ENCODE measurements at places on chromosomes 7 and 10. TPM values are rescaled to one million over a fixed set of nuclear protein-coding genes. Genes with fewer than 3 reads are reported as not detected.

GRCh38 chr7:78690174-78690573 lies 763.3 kb downstream of the MAGI2 start:
- H3K36me3 ChIP-seq = no peaks in the 10 kb centered on the region
- H3K27me3 ChIP-seq = no peaks in the 10 kb centered on the region
- no peak overlapping the region for H3K27ac ChIP-seq
- DNase-seq = no peak
- H3K4me3 ChIP-seq = no peak overlapping the region

CADPS2 gene
- not detected for total RNA-seq

PDK4 gene
- total RNA-seq = 1.2 TPM

DNA sequence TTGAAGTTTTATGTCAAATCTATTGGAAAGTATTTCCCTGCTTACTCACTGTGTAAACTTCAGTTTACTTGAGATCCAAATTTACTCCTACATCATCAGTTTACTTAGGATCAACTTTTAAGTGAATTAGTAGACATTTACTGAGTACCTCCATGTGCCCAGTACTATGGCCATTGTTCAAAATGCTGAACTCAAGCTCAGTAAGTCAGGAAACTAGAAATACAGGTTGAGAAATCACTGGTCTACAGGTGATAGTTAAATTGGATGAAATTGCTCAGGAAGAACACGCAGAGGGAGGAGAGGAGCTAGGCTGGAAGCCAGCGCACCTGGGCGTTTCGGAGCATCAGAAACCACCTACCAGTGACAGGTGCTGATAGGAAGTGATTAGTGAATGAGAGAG lies 25.5 kb upstream of the EBLN1 start:
- H3K4me1 ChIP-seq = peaks cover 16% of the 10 kb centered on the region
- DNase-seq = no peak
- peaks cover 2% of the 10 kb centered on the region for H3K27me3 ChIP-seq

- no peaks in the 10 kb centered on the region for H3K36me3 ChIP-seq
- no peaks in the 10 kb centered on the region for H3K4me1 ChIP-seq
- H3K27me3 ChIP-seq = no peaks in the 10 kb centered on the region
- DNase-seq = no peak
- H3K4me3 ChIP-seq = no peak overlapping the region
Observed at GRCh38 chr7:75033826-75034225, 39.8 kb downstream of the RCC1L start.

DNA sequence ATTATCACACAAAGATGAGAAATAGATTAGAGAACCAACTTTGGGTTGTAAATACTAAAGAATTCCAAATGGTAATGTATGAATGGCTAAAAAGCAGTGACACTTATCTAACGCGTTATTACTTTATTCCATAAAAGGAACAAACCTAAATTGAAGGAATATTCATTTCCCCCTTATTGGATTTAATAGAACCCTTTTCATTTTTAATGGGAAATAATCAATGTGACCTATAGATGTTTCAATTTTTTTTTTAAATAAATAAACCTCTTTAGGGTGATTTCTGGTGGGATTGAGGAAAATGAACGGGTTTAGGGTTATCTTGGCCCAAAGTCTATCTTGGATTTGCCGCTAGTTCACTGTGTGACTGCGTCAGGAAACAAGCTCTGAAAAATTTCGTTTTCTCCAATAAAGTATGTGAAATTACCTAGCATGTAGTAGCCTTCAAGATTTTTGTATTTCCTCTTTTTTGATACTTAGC lies 1.9 kb upstream of the ACBD5 start:
- peaks cover 21% of the 10 kb centered on the region for H3K4me1 ChIP-seq
- H3K4me3 ChIP-seq = peak overlapping the region; percentile 95
- DNase-seq = no peak
- no peaks in the 10 kb centered on the region for H3K27me3 ChIP-seq
- H3K36me3 ChIP-seq = peaks cover 8% of the 10 kb centered on the region
- H3K27ac ChIP-seq = peak overlapping the region; percentile 98

DNA sequence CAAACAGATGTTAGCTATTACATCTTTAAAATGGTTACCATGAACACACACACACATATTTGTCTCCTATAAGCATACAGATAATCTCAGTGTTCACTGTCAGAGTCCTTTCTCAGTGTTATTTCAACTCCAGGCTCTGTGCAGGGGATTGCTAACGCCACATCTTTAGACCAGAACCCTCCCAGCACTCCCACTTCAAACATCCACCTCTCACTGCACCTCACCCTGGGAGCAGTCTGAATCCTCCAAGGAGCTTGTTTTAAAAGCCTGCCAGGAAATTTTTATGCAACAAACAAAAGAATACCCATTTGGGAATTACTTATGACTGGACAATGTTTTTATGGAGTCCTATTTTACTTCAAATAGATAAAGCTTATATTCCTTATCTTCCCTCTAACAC lies 107.4 kb downstream of the PARD3 start:
- DNase-seq = no peak
- peaks cover 14% of the 10 kb centered on the region for H3K27me3 ChIP-seq
- H3K27ac ChIP-seq = no peak overlapping the region
- H3K4me1 ChIP-seq = peaks cover 5% of the 10 kb centered on the region
- no peak overlapping the region for H3K4me3 ChIP-seq
- no peaks in the 10 kb centered on the region for H3K36me3 ChIP-seq

GRCh38 chr10:48307711-48308018 lies 1.2 kb downstream of the MAPK8 start:
- peak overlapping the region; percentile 89 for H3K4me3 ChIP-seq
- H3K27me3 ChIP-seq = no peaks in the 10 kb centered on the region
- no peak for DNase-seq
- H3K36me3 ChIP-seq = peaks cover 5% of the 10 kb centered on the region
- peaks cover 33% of the 10 kb centered on the region for H3K4me1 ChIP-seq
- peak overlapping the region; percentile 84 for H3K27ac ChIP-seq

DNA sequence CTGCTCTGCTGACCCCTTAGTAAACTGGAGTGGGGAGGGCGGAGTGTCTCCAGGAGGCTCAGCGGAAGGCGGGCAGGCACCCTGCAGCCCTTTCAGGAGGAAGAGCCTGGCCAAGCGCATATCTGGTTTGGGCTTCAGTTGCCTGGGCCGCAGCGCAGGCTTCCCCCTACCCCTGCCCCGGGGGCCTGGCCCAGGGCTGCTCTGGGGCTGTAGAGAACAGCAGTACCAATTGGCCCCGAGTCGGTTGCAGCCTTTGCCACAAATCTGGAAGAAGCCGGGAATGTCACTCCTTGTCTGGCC lies 28.1 kb upstream of the JAKMIP3 start:
- peaks cover 53% of the 10 kb centered on the region for H3K27me3 ChIP-seq
- H3K36me3 ChIP-seq = no peaks in the 10 kb centered on the region
- peaks cover 2% of the 10 kb centered on the region for H3K4me1 ChIP-seq
- no peak overlapping the region for H3K4me3 ChIP-seq
- H3K27ac ChIP-seq = no peak overlapping the region
- DNase-seq = no peak

- no peaks in the 10 kb centered on the region for H3K36me3 ChIP-seq
- H3K4me3 ChIP-seq = no peak overlapping the region
- no peaks in the 10 kb centered on the region for H3K27me3 ChIP-seq
- no peak for DNase-seq
Observed at GRCh38 chr7:80359476-80359875, 152.4 kb downstream of the GNAT3 start.

GRCh38 chr7:130009848-130010688 lies 41.1 kb downstream of the ZC3HC1 start:
- DNase-seq = no peak
- no peak overlapping the region for H3K4me3 ChIP-seq
- no peak overlapping the region for H3K27ac ChIP-seq
- no peaks in the 10 kb centered on the region for H3K36me3 ChIP-seq
- peaks cover 6% of the 10 kb centered on the region for H3K4me1 ChIP-seq

ACTL6B gene
- not detected for total RNA-seq

GRCh38 chr10:113941140-113941539 lies 86.7 kb downstream of the NHLRC2 start:
- peaks cover 36% of the 10 kb centered on the region for H3K27me3 ChIP-seq
- H3K4me1 ChIP-seq = no peaks in the 10 kb centered on the region
- H3K4me3 ChIP-seq = no peak overlapping the region
- no peaks in the 10 kb centered on the region for H3K36me3 ChIP-seq
- no peak for DNase-seq

- peaks cover 5% of the 10 kb centered on the region for H3K4me1 ChIP-seq
- DNase-seq = no peak
- peaks cover 4% of the 10 kb centered on the region for H3K27me3 ChIP-seq
- no peak overlapping the region for H3K27ac ChIP-seq
Observed at GRCh38 chr7:77532247-77532646, 4.8 kb upstream of the PTPN12 start.

DNA sequence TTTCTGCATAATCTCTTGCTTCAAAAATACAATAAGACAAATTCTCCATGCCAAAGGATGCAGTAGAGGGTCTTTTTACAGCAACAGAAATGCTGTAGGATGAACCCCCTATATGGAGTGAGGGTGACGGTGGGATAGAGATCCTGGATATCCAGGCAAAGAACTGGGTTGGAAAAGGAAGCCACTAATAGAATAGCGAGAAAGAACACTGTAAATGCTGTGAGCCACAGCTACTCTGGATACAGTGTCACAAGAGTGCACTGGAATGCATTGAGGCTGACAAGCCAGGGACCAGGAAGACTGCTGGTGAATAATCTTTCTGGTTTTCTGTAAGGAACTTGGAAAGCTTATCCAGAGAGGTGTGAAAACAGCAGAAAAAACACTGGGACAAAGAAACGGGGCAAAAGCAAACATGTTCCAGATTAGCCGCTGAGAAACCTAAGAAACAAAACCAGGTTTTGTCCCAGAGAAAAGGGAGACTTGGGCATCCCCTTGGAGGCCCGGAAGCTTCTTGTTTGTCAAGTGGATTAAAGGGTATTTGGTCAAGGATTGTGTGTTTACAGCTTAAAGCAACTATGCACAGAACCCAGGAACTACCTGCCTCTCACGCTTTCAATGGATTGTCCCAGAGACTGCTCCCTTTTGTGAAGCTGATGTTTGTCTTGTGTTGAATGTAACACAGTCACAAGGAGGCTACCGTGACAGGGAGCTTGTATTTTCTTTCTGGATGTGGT lies 6.2 kb upstream of the MSMB start:
- H3K27me3 ChIP-seq = peaks cover 6% of the 10 kb centered on the region
- no peak for DNase-seq
- no peak overlapping the region for H3K27ac ChIP-seq
- H3K4me3 ChIP-seq = no peak overlapping the region

GRCh38 chr10:14036233-14036632 lies 294.5 kb downstream of the FRMD4A start:
- no peaks in the 10 kb centered on the region for H3K36me3 ChIP-seq
- H3K27ac ChIP-seq = no peak overlapping the region
- DNase-seq = no peak

ENO4 gene
- not detected for total RNA-seq

DNA sequence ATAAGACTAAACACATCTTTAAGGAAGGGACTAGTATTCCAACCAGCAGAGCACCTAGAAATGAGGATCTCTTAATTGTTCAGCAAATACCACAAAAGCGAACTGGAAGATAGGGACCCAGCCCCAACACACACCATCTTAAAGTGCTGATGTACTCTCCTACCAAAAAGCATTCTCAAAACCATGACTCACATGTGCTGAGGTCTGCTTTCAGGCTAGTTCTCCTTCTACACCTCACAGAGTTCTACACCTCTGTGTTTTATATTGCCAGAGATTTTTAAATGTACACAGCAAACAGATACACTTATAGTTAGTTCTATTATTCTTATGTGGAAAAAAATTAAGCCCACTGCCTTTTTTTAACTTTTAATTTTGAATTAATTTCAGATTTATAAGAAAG lies 191.9 kb downstream of the DOCK4 start:
- no peaks in the 10 kb centered on the region for H3K36me3 ChIP-seq
- H3K27ac ChIP-seq = no peak overlapping the region
- no peaks in the 10 kb centered on the region for H3K27me3 ChIP-seq
- H3K4me3 ChIP-seq = no peak overlapping the region
- DNase-seq = no peak
- H3K4me1 ChIP-seq = peaks cover 2% of the 10 kb centered on the region

DNA sequence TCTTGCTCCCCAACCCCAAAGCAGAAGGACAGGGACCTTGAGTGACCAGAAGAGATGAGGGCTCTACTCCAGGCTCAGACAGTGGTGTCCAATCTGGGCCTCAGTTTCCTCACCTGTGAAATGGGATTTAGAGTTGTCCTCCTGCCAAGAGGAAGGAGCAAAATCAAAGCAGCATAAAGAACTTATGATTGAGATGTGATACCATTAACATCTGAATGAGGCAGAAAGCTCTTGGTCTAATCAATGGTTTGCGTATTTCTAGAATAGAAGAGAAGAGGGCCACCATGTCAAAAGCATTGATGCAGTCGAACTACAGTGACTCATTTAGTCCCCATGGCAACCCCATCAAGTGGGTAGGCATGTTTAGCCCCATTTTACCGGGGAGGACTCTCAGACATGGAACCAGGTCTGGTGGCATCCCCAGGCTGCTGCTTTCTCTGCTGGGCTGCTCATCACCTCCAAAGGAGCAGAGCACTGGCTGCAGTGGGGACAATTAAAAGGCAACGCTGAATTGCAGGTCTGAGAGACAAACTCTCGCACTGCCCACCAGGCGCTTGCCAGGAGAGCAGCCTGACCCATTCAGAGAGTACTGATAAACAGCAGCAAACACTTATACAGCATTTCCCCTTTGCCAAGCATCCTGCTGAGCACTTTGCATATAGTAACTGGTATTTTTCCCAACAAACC lies 175.9 kb downstream of the NEURL1 start:
- H3K4me3 ChIP-seq = no peak overlapping the region
- no peak for DNase-seq
- H3K27ac ChIP-seq = no peak overlapping the region
- H3K36me3 ChIP-seq = peaks cover 6% of the 10 kb centered on the region
- no peaks in the 10 kb centered on the region for H3K27me3 ChIP-seq
- peaks cover 13% of the 10 kb centered on the region for H3K4me1 ChIP-seq

DNA sequence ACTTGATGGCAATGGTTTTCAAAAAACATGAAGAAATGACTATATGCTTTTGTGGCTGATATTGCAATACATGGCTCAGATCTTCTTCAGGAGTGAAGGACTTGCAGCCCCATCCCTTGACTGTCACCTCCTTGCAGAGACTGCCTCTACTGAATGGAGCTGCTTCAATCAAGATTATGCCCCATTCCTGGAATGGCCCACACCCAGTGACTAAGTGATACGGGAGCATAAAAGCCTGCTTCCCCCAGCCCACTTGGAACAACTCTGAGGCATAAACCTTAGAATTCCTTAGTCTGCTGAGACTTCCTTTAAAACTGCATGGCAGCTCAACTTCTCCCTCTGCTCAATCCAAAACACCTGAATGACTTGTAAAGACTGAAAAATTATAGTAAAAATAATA lies 957.1 kb downstream of the SORCS3 start:
- no peaks in the 10 kb centered on the region for H3K4me1 ChIP-seq
- H3K27ac ChIP-seq = no peak overlapping the region
- no peaks in the 10 kb centered on the region for H3K36me3 ChIP-seq
- no peaks in the 10 kb centered on the region for H3K27me3 ChIP-seq
- no peak for DNase-seq

NUTM2E gene
- not detected for total RNA-seq

GRCh38 chr10:125134916-125135770 lies 25.2 kb downstream of the CTBP2 start:
- H3K4me1 ChIP-seq = no peaks in the 10 kb centered on the region
- no peak for DNase-seq
- no peak overlapping the region for H3K4me3 ChIP-seq
- no peaks in the 10 kb centered on the region for H3K27me3 ChIP-seq
- H3K27ac ChIP-seq = no peak overlapping the region

GHRHR gene
- total RNA-seq = not detected

PDE6C gene
- not detected for total RNA-seq

ANKRD2 gene
- total RNA-seq = not detected

TMEM229A gene
- total RNA-seq = not detected

CALN1 gene
- not detected for total RNA-seq

AOAH gene
- total RNA-seq = 26.8 TPM
